PC-9 (cell line): ENCODE measurements at places on chromosomes 7 and 10. TPM values are rescaled to one million over a fixed set of nuclear protein-coding genes. Genes with fewer than 3 reads are reported as not detected.

Gene SLC13A1
- total RNA-seq, result not detected in 2 replicates

Gene PNLIPRP1
- not detected in 2 replicates for total RNA-seq

- no peak for DNase-seq
- H3K4me1 ChIP-seq, result 0 out of 2 replicates have a peak, but pooled peaks cover 4% of the 10 kb centered on the region
- no peaks in the 10 kb centered on the region for H3K27me3 ChIP-seq
- H3K4me3 ChIP-seq, result no peak overlapping the region
- no peak overlapping the region for H3K27ac ChIP-seq
Measured at GRCh38 chr10:30719832-30720231, 90.3 kb upstream of the LYZL2 start.

- H3K27ac ChIP-seq, result no peak overlapping the region
- H3K4me1 ChIP-seq, result no peaks in the 10 kb centered on the region
- no peak for DNase-seq
- H3K4me3 ChIP-seq, result no peak overlapping the region
- no peaks in the 10 kb centered on the region for H3K27me3 ChIP-seq
Measured at GRCh38 chr10:19563388-19564141, 252.7 kb upstream of the PLXDC2 start.

GRCh38 chr10:116803451-116804249 lies 45.6 kb upstream of the ENO4 start:
- no peaks in the 10 kb centered on the region for H3K4me1 ChIP-seq
- DNase-seq, result no peak
- peaks cover 10% of the 10 kb centered on the region for H3K27me3 ChIP-seq
- H3K4me3 ChIP-seq, result no peak overlapping the region
- no peaks in the 10 kb centered on the region for H3K36me3 ChIP-seq

- no peak for DNase-seq
- H3K4me3 ChIP-seq, result no peak overlapping the region
- no peaks in the 10 kb centered on the region for H3K36me3 ChIP-seq
- H3K4me1 ChIP-seq, result peaks cover 22% of the 10 kb centered on the region
Measured at GRCh38 chr10:77626266-77626935, 11.2 kb downstream of the KCNMA1 start.

DNA sequence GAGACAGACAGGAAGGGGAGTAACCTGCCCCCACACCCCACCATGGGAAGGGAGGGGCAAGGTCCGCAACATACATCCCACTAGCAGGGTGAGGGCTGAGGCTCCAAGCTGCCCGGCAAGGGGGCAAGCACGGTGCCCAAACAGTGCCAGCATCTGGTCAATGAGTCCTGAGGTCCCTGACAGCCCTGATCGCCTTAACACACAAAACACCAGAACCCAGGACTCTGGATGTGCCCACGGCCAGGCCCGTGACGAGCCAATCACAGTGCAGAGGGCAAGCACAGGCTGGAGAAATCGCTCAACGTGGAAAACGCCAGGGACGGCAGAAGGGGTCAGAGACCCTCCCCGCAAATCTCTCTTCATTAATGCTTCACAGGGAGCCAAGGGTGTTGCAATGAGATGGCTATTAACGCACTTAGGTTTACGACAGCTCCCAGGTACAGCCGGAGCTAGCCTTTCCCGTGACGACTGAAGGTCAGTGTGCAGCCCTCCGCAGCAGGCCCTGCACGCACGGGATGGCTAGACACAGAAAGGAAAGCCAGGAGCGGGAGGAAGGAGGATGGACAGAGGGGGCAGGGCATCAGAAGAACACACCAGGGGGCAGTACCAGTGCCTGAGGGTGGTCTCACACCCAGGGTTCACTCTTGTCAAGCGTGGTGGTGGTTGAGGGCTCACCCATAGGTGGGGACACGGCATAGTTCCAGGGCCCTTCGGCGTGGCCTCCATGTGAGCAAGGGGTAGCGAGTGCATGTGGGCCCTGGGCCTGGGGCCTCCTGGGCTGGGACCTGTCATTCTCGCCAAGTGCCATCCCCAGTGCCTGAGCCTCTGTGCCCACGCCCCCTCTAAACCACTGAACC lies 220.5 kb downstream of the MAD1L1 start:
- no peaks in the 10 kb centered on the region for H3K27me3 ChIP-seq
- no peaks in the 10 kb centered on the region for H3K4me1 ChIP-seq
